ENCODE measurements at places on chromosomes 16 and 17. TPM values are rescaled to one million over a fixed set of nuclear protein-coding genes. Genes with fewer than 3 reads are reported as not detected.

PTX4 gene
- polyA plus RNA-seq = not detected

CES5A gene
- polyA plus RNA-seq = not detected

SEC14L5 gene
- 0.05 TPM for polyA plus RNA-seq

PPY gene
- polyA plus RNA-seq = not detected

TM4SF5 gene
- not detected for polyA plus RNA-seq

PNMT gene
- polyA plus RNA-seq = not detected

CYGB gene
- polyA plus RNA-seq = 7.4 TPM

CBFA2T3 gene
- polyA plus RNA-seq = not detected

CCL4 gene
- polyA plus RNA-seq = not detected

USP6 gene
- not detected for polyA plus RNA-seq

GUCY2D gene
- polyA plus RNA-seq = not detected

TMEM114 gene
- polyA plus RNA-seq = not detected

GLIS2 gene
- polyA plus RNA-seq = 2.9 TPM

SEPTIN1 gene
- not detected for polyA plus RNA-seq

FAHD1 gene
- 45.4 TPM for polyA plus RNA-seq

SULT1A1 gene
- polyA plus RNA-seq = 1.6 TPM

SLC16A6 gene
- 1.2 TPM for polyA plus RNA-seq

KRTAP4-5 gene
- not detected for polyA plus RNA-seq

CMTM4 gene
- polyA plus RNA-seq = 19.2 TPM

NOXO1 gene
- polyA plus RNA-seq = not detected

CD300LF gene
- not detected for polyA plus RNA-seq

ADGRG3 gene
- not detected for polyA plus RNA-seq

OTOP3 gene
- polyA plus RNA-seq = not detected

TBL3 gene
- 24.8 TPM for polyA plus RNA-seq

CDRT15L2 gene
- polyA plus RNA-seq = not detected

FBXW10B gene
- 0.97 TPM for polyA plus RNA-seq

OTOA gene
- not detected for polyA plus RNA-seq

HLF gene
- not detected for polyA plus RNA-seq

LRRC36 gene
- 0.41 TPM for polyA plus RNA-seq

IL21R gene
- polyA plus RNA-seq = 0.52 TPM

TBC1D3D gene
- 3.6 TPM for polyA plus RNA-seq

MT3 gene
- not detected for polyA plus RNA-seq
